ENCODE measurements at places on chromosomes 5 and 9.

- DNase-seq = no peak
These were observed 10.6 kb upstream of the POMT1 start for GRCh38 chr9:131492070-131492469.

DNA sequence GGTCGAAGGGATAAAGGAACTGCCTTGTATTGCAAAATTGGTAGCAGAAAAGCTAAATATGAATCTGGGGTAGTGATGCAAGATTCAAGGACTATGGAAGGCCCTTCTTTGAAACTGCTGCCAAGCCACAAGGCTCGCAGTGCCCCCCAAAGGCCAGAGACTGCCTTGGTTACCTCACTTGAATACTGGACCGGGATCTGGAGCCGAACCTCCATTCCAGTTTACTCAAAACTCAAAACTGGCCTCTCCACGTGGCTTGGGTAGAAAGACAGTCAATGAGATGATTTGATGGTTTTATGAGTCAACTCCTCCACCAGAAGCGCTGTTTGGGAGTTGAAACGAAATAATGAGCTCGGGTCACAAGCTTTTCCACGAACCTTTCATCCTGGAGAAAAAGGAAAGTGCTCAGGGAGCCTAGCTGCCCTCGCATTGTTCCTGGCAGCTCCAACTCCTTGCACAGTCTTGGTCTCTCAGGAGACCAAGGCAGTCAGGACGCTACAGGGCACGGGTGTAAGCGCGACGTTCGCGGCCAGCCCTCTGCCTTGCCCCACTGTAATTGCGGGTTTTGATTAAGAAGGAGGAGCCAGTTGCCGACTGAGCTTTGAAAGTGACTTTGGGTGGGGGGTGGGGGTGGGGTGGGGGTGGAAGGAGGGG, 2.8 kb downstream of the ST8SIA4 start:
- DNase-seq = no peak

- no peak for DNase-seq
These were observed 1.5 kb upstream of the SIT1 start for GRCh38 chr9:35651956-35652828.

DNA sequence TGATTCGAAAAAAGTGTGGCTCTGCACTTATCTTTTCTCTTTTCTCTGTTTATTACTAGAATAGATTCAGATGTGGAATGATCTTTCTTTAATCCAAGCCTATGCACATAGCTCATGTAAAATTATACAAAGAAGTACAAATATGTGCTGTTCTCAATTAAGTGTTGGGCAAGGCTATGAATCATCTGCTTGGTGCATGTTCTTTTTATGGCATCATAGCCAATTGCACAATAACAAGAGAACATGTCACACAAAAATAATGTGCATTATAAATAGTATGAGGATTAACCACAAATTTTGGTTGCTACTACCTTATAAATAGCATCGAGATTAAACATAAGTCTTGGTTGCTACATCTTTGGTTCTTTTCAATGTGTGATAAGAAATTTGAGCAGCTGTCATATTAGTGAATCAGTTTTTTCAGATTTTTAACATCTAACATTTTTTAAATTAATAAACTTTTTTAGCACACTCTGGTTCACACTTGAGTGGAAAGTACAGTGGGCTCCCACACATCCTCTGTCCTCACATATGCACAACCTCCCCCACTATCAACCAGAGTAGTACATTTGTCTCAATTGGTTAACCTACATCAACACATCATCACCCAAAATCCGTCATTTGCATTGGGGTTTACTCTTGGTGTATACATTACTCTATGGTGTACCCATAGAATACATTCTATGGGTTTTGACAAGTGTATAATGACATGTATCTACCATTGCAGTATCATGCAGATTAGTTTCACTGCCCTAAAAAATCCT, 6.8 kb upstream of the RECK start:
- DNase-seq = peak; percentile 94

GRCh38 chr5:89755024-89755423, 654.5 kb downstream of the CETN3 start:
- DNase-seq = no peak

GRCh38 chr5:173051746-173052145, 4.4 kb upstream of the CREBRF start:
- DNase-seq = no peak

Data from AG04449 (cell line).